Fibroblast of the aortic adventitia (primary cell): ENCODE measurements at places on chromosomes 1 and 21. TPM values are rescaled to one million over a fixed set of nuclear protein-coding genes. Genes with fewer than 3 reads are reported as not detected.

CDCP2 gene
- total RNA-seq = not detected in 2 replicates

NUDT4B gene
- 72.0 and 77.5 TPM in 2 replicates for total RNA-seq

KDF1 gene
- total RNA-seq = not detected in 2 replicates

ST6GALNAC5 gene
- total RNA-seq = 0.09 TPM in 1 of 2 replicates, not detected in the other

WNT4 gene
- under 0.01 TPM in 1 of 2 replicates, not detected in the other for total RNA-seq

B3GALT5 gene
- 0.18 TPM in 1 of 2 replicates, not detected in the other for total RNA-seq

GSTM1 gene
- 24.3 TPM in 1 of 2 replicates, not detected in the other for total RNA-seq

UBASH3A gene
- not detected in 2 replicates for total RNA-seq

TIAM1 gene
- 7.8 and 15.1 TPM in 2 replicates for total RNA-seq

FNDC7 gene
- total RNA-seq = under 0.01 TPM in 1 of 2 replicates, not detected in the other

PRKAA2 gene
- 0.16 and 3.7 TPM in 2 replicates for total RNA-seq

FCRL3 gene
- not detected in 2 replicates for total RNA-seq

SLC1A7 gene
- total RNA-seq = 0.41 and 3.8 TPM in 2 replicates

PRKCZ gene
- total RNA-seq = 1.6 and 3.5 TPM in 2 replicates

ECM1 gene
- total RNA-seq = 8.0 and 45.2 TPM in 2 replicates

ZMYND12 gene
- total RNA-seq = 0.82 and 1.6 TPM in 2 replicates

RPL22 gene
- 169 and 279 TPM in 2 replicates for total RNA-seq

SIK1 gene
- total RNA-seq = 4.4 TPM in 1 of 2 replicates, not detected in the other

KCNE2 gene
- not detected in 2 replicates for total RNA-seq

TOR3A gene
- 32.5 and 92.2 TPM in 2 replicates for total RNA-seq

NTMT2 gene
- not detected in 2 replicates for total RNA-seq

EPHB2 gene
- 3.8 and 24.9 TPM in 2 replicates for total RNA-seq

CORT gene
- 0.36 TPM in 1 of 2 replicates, not detected in the other for total RNA-seq

LRRC71 gene
- 0.09 TPM in 1 of 2 replicates, not detected in the other for total RNA-seq

ADCY10 gene
- total RNA-seq = 0.09 and 0.25 TPM in 2 replicates

GNAT2 gene
- total RNA-seq = 0.18 TPM in 1 of 2 replicates, not detected in the other

ATP6V1G3 gene
- total RNA-seq = not detected in 2 replicates

TMEM81 gene
- 1.5 and 2.0 TPM in 2 replicates for total RNA-seq

DIRAS3 gene
- total RNA-seq = 1.2 and 4.6 TPM in 2 replicates

FCAMR gene
- total RNA-seq = not detected in 2 replicates

FCER1A gene
- total RNA-seq = not detected in 2 replicates

MORN1 gene
- total RNA-seq = 8.2 and 11.8 TPM in 2 replicates

CHIT1 gene
- not detected in 2 replicates for total RNA-seq

ADAMTS1 gene
- 284 and 390 TPM in 2 replicates for total RNA-seq

SEC22B gene
- 23.5 and 70.3 TPM in 2 replicates for total RNA-seq

NBPF6 gene
- not detected in 2 replicates for total RNA-seq

CTSS gene
- total RNA-seq = 2.3 and 31.6 TPM in 2 replicates

ADAMTSL4 gene
- 11.9 and 13.0 TPM in 2 replicates for total RNA-seq

TPTE gene
- total RNA-seq = not detected in 2 replicates

TIPRL gene
- 30.7 and 41.7 TPM in 2 replicates for total RNA-seq

ERMAP gene
- total RNA-seq = 9.3 and 16.3 TPM in 2 replicates
